ENCODE measurements at places on chromosomes 2 and 18. TPM values are rescaled to one million over a fixed set of nuclear protein-coding genes. Genes with fewer than 3 reads are reported as not detected.

Gene IFIH1
- total RNA-seq: 33.5 TPM

Gene DTNA
- 12.7 TPM for total RNA-seq

Gene KRTCAP3
- total RNA-seq: 45.6 TPM

DNA sequence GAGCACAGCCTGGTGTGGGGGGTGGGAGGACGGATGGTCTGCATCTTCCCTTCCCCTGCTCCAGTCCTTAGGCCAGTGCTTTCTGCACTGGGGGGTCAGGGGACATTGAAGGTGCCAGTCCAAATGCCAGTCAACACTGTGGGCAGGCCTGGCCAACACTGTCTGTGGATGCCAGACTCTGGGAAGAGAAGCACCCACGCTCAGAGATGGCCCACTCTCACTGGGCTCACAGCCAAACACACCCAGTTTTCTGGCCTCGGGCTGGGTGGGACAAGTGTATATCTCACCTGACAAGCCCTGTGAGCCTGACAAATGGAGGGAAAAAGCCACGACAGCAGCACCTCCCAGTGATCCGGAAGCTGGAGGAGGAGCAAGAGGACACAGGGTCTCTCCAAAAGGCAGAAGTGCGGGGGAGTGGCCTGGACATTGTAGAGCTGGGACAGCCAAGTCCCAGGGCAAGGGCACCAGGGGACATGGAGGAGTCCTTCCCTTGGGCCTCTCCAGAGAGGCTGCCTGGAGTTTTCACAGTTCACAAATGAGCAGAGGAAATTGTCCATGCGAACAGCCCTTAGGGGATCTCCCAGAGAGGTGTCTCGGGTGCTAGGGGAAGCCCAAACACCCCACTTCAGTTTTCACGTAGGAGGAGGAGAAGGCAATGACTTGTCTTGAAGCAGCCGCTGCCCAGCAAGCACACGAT, 79.3 kb downstream of the SDC1 start:
- no peak for DNase-seq
- H3K4me1 ChIP-seq: no peaks in the 10 kb centered on the region
- no peak overlapping the region for H3K4me3 ChIP-seq
- no peaks in the 10 kb centered on the region for H3K27me3 ChIP-seq
- H3K27ac ChIP-seq: no peak overlapping the region
- H3K36me3 ChIP-seq: no peaks in the 10 kb centered on the region

DNA sequence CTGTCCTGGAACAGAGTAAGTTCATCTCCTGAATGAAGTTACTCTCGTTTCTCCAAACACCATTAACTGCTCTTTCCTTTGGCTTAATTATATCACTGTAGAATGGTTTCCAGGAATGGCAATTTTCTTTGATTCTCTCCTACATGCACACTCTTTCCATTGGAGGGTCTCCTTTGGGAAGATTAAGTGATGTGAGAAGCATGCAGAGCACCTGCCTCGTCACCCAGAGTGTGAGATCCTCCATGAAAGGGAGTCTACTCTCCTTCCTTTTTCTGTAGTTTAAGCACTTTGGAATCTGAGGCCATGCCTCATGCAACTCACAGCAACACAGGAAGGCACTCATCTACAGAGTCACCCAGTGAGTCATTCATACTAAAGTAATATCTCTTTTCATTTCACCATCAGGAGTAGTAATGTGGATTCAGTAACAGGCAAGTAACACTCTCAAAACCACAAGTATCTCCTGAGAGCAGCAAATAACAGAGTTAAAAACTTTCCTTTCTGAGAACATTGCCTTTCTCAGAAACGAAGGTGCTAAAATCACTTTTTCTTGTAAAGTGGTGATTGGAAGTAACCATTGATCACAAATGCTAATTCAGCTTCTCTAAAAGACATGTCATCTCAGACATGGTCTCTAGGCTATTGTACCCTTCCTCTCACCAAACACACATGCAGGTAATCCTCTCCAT, 52.8 kb upstream of the IL1RL1 start:
- H3K4me3 ChIP-seq: no peak overlapping the region
- no peak overlapping the region for H3K27ac ChIP-seq
- H3K27me3 ChIP-seq: no peaks in the 10 kb centered on the region
- H3K36me3 ChIP-seq: no peaks in the 10 kb centered on the region

Gene EGR4
- not detected for total RNA-seq

Measured in left lung (tissue), 14 donors.